Nucleus accumbens (tissue), 56 donors: ENCODE measurements at places on chromosomes 13 and 19.

GRCh38 chr19:42577016-42577415 is 17.7 kb downstream of the CEACAM8 start:
- DNase-seq: no peak

GRCh38 chr19:10797541-10798256 is 38.3 kb downstream of the TMED1 start:
- DNase-seq: no peak

DNA sequence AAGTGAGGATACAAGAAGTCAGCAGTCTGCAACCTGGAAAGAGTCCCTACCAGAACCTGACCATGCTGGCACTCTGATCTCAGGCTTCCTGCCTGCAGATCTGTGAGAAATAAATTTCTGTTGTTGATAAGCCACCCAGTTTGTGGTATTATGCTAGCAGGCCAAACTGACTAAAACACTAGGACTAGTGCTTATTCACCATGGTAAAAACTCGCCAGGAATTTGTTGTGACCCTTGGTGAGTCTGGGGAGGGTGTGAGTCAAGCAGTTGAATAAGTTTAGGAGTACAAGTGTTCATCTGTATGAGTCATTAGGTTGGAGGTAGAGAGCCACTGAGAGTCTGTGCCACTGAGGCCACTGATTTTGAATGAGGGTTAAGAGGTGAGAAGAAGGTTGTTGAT is 3.6 kb downstream of the ZIK1 start:
- no peak for DNase-seq

- no peak for DNase-seq
Measured at GRCh38 chr19:3783660-3784584, 2.3 kb downstream of the MATK start.

DNA sequence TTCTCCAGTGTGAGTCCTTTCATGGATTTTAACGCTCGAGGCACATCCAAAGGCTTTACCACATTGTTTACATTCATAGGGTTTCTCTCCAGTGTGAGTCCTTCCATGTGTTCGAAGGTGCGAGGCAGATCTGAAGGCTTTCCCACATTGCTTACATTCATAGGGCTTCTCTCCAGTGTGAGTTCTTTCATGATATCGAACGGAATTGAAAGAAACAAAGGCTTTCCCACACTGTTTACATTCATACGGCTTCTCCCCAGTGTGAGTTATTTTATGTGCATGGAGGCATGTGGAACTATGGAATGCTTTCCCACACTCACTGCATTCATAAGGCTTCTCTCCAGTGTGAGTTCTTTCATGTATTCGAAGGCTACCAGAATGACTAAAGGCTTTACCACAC is 5.2 kb upstream of the ZNF20 start:
- no peak for DNase-seq

DNA sequence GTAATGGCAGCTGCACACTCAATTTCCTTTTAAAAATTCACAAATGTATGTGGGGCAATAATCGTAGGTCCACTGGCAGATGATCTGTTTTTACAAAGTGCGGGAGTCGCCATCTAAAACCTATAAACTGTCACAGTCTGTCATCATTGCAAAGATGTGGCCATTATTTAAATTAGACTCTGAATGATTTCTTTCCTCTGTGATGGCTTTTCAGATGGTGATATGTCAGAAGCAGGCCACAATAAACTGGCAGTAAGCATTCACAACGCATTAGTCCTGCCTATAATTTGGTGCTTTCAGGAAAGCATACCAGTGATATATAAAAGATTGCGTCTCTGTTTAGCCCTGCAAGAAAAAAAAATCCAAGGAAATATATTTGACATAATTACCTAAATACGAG is 226.8 kb downstream of the TBC1D4 start:
- DNase-seq: no peak

- DNase-seq: no peak
Measured at GRCh38 chr19:51101171-51101865, 6.9 kb downstream of the CTU1 start.

- DNase-seq: no peak
Measured at GRCh38 chr13:41463838-41464602, 6.7 kb downstream of the RGCC start.
